ENCODE measurements at places on chromosomes 7 and 10.

DNA sequence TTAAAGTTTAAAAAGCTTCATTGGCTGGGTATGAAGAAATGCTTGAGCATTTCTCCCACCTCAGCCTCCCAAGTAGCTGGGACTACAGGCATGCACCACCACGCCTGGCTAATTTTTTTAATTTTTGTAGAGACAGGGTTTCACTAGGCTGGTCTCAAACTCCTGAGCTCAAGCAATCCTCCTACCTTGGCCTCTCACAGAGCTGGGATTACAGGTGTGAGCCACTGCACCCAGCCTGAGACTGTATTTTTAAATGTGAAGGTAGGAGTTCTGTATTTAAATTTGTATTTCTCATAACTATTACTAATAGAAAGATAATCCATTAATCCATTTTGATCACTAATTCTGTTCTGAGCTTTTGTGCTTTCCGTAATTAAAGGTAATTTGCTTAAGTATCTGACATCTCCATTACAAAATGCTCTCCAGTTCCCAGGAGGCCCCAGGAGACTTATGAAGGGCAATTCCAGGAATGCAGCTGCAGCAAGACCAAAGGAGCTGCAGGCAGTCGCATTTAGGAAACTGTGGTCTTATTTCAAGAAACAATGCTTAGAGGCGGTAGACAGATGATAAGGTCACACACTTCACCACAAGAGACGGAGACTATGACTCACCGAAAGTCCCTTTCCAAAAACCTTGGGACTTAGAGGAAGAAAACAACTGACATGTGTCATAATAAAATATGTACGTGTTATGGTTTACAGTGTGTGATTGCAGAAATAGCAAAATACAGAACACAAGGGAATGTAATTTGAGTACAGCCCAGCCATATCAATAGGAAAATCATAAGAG lies 23.3 kb downstream of the YAE1 start:
- peak; percentile 20 for DNase-seq

GRCh38 chr10:132136097-132136521 lies 50.6 kb upstream of the DPYSL4 start:
- DNase-seq = no peak

- DNase-seq = no peak
Observed at GRCh38 chr7:104017001-104017400, 27.5 kb upstream of the RELN start.

- DNase-seq = no peak
Observed at GRCh38 chr7:150784120-150784736, 15.9 kb downstream of the TMEM176B start.
